ENCODE measurements at places on chromosomes 7 and 10.

- DNase-seq, result no peak
These were observed 32.3 kb upstream of the ANTXRL start for GRCh38 chr10:46254467-46254866.

GRCh38 chr10:86709396-86710185, 41.3 kb downstream of the LDB3 start:
- no peak for DNase-seq

DNA sequence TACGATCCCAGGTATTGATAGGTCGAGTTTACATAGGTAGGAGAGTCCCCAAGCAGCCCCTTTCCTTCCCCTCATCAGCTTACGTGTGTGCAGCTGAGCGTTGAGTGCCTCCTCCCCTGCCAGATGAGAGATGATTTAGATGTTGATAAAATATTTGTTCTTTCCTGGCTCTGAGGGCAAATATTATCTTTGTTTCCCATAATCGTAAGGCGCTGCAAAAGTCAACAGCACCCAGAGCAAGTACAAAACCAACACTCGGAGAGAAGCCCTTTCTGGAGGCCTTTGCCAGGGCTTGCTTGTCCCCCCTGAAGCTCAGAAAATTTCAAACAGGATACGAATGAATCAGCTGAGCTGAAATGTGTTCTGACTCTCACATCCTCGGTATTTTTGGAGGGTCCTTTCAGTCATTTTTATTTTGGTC, 683.2 kb downstream of the LRMDA start:
- DNase-seq, result no peak

- DNase-seq, result no peak
These were observed 975 bp upstream of the USP54 start for GRCh38 chr10:73591935-73592699.

GRCh38 chr10:110093722-110094121, 85.9 kb downstream of the ADD3 start:
- DNase-seq, result no peak

GRCh38 chr7:112129655-112130323, 76.4 kb downstream of the DOCK4 start:
- no peak for DNase-seq

DNA sequence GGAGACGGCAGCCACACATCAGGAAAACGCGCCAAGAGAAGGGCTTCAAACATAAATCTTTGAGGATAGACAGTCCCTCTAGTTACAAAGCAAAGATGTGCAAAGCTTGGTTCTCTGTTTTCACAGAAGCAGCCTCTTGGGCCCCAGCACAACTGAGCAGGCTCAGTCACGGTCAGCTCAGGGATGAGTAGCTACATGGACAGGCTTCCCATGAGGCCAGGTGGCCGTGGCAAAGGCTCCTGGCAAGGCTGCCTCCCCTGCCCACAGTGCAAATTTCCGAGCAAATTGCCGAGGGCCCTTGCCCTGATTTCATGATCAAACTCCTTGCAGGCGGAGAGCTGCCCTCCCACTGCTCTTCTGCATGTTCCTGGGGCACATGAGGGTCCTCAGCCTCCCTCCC, 37.8 kb upstream of the EN2 start:
- no peak for DNase-seq

- DNase-seq, result no peak
These were observed 659 bp downstream of the FIGNL1 start for GRCh38 chr7:50449501-50449880.

- DNase-seq, result no peak
These were observed 17.1 kb downstream of the ZNF485 start for GRCh38 chr10:43623351-43623750.

DNA sequence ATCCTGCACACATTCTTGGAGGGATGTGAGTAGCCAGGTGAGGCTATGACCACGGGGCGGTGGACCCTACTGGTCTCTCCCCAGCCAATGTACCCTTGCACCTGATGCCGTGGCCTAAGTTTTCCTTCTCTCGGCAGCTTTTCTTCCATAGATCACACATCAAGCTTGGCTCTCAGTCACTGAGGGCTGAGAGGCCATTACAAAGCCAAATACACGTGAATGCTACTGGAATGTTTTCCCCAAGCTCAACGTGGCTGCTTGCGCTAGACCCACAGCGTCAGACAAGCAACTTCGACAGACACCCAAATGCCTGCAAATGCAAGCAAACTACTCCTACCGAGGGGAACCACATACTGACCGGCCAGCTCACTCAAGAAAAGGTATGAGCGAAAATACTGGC, 83.1 kb downstream of the PRPF18 start:
- DNase-seq, result no peak

DNA sequence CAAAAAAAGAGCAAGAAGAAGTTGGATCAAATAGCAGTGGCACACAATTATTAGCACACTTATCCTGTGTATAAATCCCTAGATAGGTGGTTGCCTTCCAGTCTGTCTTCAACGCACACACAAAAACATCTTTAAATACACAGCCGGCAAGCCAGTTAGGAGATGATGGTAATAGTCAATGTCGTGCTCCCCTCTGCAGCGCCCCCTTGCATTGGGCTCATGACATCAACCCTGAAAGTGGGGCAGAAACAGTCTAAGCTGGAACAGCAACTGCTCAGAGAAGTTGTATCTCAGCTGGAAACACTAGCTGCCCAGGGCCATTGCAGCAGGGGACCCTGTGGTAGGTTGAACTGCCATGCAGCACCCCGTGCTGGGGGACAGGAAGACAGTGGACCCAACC, 179.5 kb upstream of the YAE1 start:
- DNase-seq, result no peak

- DNase-seq, result peak; percentile 14
These were observed 40.6 kb upstream of the NPFFR1 start for GRCh38 chr10:70324339-70324861.

GRCh38 chr10:519055-519715, 170.3 kb downstream of the DIP2C start:
- no peak for DNase-seq

GRCh38 chr10:62050893-62051433, 149.5 kb downstream of the ARID5B start:
- no peak for DNase-seq

- no peak for DNase-seq
These were observed 732.9 kb upstream of the LRRN3 start for GRCh38 chr7:110358028-110358427.

DNA sequence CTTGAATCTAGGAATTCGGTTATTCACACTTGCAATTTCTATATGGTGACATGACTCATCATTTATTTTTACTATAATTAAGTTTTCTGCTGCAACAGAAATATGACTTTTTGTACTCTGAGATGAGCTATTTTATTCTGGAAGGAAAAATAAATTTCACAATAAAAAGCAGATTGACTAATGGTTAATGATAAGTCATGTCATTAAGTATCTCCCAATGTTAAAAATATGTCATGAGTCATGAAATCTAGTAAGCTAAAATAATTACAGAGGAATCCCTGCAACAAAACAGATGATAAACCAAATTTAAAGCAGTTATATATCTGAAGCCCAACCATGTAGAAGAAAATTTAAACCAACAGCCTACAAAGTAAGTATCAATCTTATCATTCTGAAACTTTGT, 149.2 kb downstream of the CACNA2D1 start:
- no peak for DNase-seq

- peak; percentile 79 for DNase-seq
These were observed 24.3 kb upstream of the CPA2 start for GRCh38 chr7:130242198-130243014.

DNA sequence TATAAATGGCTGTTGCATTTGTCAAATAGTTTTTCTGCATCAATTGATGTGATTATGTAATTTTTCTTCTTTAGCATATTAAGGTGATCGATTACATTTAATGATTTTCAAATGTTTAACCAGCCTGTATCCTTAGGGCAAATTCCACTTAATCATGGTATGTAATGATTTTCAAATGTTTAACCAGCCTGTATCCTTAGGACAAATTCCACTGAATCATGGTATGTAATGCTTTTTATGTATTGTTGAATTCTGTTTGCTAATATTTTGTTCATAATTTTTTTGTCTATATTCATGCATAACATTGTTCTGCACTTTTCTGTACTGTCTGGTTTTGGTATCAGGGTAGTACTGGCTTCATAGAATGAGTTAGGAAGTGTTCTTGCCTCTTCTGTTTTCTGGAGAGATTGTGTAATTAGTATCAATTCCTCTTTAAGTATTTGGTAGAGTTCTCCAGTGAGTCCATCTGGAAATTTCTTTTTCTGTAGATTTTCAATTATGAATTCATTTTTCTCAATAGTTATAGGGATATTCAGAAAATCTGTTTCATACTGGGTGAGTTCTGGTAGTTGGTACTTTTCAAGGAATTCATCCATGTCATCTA, 393.2 kb upstream of the FOXK1 start:
- DNase-seq, result no peak

GRCh38 chr7:102842284-102842683, 70.5 kb upstream of the LRRC17 start:
- no peak for DNase-seq

DNA sequence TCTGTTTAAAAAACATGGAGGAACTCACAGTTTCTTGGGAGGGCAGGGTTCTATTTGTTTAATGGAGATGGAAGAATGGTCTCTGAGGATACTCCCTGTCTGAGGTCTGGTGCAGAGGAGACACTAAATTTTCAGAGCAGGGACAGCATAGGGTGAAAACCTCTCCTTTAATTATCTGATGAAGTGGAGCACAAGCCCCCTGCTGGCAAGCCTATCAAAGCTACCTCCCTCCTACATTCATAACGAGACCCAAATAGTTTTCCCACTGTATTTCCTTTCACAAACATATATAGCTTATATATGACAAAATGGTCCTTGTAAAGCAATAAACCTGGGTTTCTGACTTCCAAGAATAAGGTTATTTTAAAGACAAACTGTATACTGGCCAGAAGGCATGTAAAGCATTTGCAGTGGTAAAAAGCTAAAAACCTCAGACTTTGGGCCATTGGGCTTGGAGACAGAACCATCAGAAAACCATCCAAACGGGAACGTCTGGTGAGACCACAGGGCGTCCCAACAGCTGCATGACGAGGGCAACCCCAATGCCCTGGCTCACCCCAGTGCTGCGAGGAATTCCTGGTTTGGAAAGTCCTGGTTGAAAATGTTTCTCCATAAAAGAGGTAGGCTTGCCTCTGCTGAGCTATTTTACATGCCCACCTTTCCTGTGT, 201.3 kb downstream of the FANK1 start:
- no peak for DNase-seq

DNA sequence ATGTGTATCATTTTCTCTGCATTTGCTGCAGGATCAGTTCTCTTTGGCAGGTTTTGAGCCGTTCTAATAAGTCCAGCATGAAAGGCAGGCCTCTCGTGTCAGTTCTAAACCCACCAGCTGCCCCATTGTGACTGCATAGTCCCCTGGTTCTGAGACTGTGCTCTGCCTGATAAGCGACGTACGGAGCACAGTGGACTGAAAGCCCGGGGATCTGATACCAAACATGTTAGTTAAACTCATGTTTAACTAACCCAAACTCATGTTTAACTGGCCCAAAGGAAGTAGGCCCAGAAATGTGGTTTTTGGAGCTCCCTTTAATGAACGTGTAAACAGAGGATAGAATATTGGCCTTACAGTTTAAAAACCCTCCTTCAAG, 98.0 kb upstream of the PDCD4 start:
- no peak for DNase-seq

GRCh38 chr10:131710142-131710861, 190.5 kb upstream of the PPP2R2D start:
- no peak for DNase-seq

- no peak for DNase-seq
These were observed 116.8 kb upstream of the WNT16 start for GRCh38 chr7:121212036-121212435.

DNA sequence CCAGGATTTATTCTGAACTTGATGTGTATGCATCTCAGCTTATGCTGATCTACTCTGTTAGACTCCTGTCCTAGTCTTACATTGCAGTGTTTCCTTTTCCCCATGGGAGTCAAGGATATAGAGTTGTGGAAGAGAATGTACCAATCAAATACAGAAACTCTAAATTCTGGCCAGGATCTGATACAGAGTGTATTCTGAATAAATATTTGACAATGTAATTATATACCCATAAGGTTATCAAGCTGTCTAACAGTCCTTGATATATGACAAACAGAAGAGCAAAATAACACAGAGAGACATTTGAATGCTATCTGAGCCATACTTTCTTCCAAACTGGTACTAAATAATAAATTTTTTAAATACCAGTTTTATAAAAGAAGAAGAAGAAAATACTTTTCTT, 116.8 kb downstream of the ETV1 start:
- no peak for DNase-seq

DNA sequence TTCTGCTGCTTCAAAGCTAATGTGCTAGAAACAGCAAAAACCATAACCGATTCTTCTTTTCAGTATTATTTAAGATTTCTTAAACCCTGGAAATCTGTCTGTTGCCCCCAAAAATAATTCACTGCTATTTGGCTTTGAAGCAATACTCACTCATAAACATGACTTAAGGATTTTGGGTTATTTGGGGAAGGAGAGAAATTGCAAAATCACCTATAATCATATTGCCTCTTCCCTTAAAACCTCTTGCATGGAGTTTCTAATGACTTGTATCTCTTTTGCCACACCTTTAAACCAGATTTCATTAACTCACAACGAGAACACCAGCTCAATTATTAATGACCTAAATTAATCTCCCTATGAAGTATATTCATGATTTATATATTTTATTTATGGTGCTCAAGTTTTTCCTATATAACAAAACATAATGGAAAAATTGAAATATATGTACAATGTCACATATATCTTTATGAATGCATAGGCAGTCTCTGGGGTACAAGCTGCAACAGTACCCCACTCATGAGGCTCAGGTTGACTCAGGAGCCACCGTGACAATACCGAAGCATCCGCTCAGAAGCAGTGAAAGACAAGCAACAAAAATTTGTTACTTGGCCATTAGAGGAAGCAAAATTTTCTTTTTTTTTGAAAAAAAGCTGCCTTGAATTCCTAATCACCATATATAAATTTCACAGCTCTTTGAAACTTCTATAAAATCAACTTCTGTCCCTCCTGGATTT, 3.0 kb downstream of the NAMPT start:
- no peak for DNase-seq

DNA sequence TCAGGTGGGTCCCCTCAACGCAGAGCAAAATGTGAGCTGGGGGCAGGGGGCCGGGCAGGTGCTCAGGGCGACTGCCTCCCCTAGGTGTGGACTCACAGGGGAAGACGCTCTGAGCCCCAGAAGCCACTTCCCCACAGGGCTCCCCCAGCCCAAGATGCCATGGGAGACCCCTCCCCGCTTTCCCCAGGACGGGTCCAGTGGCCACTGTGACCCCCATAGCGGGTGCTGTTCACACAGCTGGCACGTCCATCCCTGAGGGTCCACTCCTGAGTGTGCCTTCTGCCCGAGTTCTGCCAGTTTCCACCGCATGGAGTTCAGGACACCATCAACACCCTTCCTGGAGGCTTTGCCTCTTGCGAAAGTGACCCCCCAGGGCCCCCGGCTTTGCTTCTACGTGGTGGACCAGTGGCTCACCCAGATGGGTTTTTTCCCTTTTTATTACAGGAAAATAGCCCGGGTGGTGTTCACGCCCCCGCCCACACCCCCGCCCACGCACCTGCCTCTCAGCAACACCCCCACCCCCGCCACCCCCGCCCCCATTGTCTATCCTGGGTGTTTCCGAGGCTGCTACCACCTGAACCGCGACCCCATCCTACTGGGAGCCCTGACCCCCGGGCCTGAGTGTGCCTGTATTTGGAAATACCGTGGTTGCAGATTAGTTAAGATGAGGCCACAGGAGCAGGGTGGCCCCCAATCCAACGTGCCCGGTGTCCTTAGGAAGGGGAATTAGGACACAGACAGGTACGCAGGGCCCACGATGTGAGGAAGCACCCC, 32.0 kb downstream of the ADAP1 start:
- DNase-seq, result no peak

- DNase-seq, result no peak
These were observed 100.3 kb downstream of the CCSER2 start for GRCh38 chr10:84428711-84429110.
